Neuronal stem cell (in vitro differentiated cells): ENCODE measurements at places on chromosomes 4 and X.

GRCh38 chrX:12595720-12596119, 195.5 kb upstream of the PRPS2 start:
- DNase-seq = no peak

GRCh38 chr4:100100985-100101384, 89.3 kb downstream of the DDIT4L start:
- DNase-seq = peak; percentile 56

- no peak for DNase-seq
These were observed 249.1 kb downstream of the DCLK2 start for GRCh38 chr4:150327262-150327780.

- no peak for DNase-seq
These were observed 8.8 kb upstream of the ELOVL6 start for GRCh38 chr4:110207233-110207632.

GRCh38 chrX:54540289-54540688, 10.3 kb downstream of the GNL3L start:
- DNase-seq = no peak

DNA sequence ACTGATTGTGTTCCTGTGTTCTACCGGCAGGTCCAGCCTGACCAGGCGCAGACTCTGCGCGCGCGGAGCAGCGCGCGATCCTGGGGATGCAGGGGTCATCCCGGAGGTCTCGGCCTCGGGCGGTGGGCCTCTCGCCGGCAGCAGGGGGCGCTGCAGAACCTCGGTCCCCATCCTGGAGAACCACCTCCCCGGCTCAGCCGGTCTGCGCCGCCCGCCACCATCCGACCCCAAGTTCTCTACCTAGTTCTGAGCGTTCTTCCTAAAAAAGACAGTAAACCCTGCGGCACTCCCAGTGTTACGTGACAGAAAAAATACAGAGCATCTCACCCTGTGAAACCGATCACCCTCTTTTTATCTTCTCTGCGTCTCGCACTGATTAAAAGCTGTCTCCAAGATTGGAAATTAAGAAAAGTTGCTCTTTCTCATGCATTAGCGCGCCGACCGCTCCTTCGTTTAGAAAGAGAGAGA, 1.6 kb downstream of the TRPC3 start:
- peak; percentile 78 for DNase-seq

- DNase-seq = no peak
These were observed 199.0 kb upstream of the CXXC4 start for GRCh38 chr4:104693601-104694201.

DNA sequence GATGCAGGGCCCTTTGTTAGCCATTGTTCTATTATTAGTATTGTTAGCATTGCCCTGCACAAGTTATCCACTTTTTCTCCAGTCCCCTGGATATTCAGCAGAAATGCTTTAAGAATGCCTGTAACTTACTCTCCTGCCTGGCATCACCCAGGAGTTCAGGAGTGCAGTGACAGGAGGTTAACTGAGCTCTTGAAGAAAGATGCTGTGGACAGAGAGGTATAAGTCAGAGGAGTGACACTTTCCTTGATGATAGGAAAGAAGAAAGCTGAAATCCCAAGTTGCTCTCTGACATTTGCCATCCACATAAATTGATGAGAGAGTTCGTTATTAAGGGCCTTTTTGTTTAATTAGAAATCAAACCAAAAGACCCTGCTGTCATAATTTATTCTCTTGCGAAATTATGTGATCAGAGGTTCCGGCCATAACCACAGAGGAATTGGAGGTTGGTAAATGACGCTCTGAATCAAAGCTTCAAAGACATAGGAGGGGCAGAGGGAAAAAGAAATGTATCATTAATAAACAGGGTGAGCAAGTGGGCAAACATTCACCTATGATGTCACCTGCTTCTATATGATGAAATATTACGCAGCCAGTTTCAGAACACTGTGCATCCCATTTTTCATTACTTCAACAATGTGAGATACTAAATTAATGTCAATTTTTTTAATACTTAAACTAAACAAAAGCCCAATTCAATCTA, 230.2 kb upstream of the JADE1 start:
- DNase-seq = no peak

GRCh38 chrX:97431281-97431680, 547.6 kb downstream of the RPA4 start:
- DNase-seq = no peak

DNA sequence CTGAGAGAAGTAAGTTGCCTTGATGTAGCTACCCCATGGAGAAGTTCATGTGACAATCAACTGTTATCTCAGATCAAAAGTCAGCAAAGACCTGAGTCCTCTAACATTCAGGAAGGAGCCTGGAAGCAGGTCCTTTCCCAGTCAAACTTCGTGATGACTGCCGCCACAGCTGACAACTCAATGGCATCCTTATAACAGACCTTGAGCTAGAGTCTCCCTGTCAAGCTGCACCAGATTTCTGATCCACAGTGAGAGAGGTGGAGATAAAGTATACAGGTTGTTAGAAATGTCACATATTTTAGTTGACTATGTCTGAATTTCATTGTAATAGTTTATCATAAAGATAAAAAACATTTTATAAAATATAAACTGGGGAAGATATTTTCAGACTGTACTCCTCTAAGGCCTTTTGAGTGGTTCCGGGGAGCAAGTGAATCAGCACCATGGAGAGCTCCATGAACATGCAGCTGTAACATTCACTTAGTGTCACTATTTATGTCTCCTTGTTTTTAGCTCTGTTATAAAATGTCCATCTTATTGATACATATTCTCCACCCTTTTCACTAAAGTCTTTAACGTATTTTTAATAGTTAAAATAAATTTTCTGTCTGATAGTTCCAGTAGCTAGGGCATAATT, 1653.5 kb upstream of the AGA start:
- peak; percentile 70 for DNase-seq

DNA sequence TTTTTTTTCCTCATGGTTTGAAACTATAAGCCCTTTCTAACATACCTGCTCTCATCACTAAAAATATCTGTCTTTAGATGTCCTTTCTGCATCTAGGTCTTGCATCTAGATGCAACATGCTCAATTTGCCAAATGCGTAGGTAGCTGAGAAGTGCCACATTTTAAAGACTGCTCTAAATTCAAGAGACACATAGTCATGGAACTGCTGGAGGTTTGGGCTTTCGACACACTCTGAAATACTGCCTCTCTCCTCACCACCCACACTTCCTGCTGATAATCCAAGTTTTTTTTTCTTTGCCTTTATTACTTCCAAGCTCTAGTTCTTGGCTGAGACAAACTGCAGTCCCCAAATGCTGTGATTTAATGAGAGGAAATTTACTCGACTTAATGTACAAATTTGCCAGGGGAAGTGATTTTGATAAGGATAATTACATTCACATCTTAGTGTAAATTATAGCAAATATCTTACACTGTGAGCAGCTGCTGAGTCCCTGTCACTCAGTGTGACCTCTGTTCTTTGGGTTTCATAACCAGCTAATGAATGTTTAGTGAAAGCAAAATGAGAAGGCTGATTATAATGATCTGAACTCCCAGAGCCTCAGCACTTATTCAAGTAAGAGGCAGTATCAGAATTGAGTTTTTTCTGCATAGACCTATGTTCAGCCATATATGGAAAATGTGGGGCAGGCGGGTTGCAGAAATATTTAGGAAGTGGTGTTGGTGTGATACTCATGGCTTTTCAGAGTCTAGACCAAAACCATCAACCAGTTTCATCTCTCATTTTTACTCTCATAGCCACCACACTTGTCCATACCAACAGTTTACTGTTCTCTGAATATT, 31.3 kb downstream of the DRD5 start:
- DNase-seq = no peak

DNA sequence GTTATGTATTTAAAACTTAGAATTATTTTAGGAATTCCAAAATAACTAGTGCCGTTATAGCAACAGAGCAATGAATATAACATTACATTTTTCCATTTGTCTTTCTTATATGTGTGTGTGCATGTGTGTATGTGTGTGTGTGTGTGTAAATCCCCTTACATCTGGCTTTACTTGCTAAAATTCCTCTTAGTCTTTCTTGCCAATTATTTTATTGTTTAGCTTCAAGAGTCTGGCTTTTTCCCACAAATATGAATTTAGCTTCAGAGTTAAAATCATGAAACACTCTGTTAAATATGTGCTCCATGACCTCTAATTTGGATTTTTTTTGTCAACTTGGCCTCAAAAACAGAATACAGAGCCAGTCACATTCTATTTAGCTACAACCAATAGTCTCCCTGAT, 18.9 kb downstream of the FGF13 start:
- no peak for DNase-seq

GRCh38 chr4:168380290-168380689, 61.7 kb upstream of the DDX60 start:
- no peak for DNase-seq

DNA sequence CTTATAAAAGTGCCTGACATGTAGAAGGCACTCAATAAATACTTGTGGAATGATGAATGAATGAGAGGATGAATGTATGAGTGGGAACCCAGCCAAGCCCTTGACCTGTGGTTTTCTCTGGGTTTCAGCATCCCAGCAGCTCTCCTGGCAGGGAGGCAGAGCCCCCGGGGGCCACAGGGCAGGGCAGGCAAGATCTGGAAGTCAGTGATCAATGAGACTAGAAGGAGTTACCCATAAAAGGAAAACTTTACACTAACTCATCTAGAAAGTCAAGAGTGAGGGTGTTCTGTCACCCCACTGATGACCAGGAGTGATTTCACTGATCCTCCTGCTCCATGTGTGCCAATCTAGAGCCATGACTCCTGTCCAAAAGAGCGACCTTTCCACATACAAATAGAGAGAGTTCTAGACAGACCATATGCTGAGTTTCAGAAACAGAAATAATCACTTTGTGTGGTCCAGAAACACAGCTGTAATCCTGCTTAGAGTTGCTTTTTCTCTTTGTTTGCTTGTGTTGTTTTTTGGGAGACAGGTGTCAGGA, 37.4 kb downstream of the MGARP start:
- DNase-seq = no peak

DNA sequence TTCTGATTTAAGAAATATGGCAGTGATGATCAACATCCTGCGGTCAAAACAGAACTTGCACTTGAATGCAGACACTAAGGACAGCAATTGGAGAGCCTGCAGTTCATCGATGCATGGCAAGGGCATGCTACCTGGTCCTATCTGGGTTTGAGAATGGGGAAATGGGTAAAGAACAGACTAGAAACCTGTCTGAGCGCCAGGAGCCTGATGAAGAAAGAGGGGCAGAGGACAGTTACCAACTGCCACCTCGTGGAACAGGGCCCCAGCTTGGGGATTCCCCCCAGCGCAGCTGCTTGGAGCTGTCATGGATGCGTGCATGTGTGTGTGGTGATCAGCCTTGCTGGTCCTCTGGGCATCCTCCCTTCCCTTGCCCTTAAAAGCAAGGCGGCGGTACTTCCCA, 30.2 kb upstream of the NKRF start:
- no peak for DNase-seq

DNA sequence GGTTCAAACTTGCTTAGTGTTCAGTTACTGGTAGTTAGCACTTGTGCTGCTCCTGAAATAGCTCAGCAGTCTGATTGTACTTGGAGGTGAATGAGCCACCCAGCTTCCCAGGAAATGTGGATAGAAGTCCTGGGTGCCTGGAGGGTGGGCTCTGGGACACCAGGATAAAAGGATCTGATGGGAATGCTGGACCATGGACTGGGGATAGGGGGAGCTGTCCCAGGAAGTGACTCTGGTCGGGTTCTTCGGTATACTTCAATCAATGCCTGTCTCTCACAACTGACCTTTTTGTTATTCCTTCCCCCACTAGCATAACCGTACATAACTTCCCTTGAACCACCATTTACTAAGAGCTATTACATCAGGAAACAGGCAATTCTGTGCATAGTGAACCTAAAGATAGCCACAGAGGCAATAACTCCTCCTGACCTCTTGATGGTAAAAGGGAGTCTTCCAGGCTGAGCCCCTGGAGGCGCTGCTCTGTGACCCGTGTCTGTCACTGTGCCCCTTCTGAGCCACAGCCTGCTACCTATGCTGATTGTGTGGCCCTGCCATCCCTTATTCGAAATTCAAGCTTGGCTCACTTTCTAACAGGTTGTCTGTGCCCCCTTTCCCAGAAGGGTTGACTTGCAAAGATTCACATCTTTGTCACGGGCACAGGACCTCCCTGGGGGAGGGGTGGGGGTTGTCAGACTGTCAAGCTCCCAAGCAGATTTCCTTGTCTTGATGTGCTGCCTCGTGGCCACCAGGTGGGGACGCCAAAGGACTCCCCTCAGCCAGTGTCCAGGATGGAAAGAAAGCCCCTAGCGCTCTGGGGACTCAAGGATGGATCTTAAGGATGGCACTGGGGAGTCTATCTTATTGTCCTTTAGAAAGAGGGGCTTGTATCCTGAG, 24.5 kb upstream of the WDR1 start:
- no peak for DNase-seq

DNA sequence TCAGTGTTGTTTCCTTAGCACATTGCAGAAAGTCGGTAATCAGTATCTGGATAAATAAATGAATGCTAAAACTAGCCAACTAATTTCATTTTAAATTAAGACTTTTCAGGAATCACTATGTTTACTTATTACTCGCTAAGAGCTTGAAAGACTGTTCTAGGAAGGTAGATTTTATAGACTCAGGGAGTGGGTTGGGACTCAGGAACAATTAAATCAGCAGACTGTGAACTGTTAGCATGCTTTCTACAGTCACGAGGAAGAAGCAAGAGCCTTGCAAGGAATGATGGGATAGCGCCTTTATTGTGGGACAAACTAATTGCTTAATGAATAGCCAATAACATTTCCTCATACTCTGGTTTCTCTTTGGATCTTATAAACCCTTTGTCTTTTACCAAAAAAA, 183.2 kb upstream of the AADAT start:
- DNase-seq = no peak

GRCh38 chr4:26207631-26208030, 113.2 kb upstream of the RBPJ start:
- DNase-seq = no peak

DNA sequence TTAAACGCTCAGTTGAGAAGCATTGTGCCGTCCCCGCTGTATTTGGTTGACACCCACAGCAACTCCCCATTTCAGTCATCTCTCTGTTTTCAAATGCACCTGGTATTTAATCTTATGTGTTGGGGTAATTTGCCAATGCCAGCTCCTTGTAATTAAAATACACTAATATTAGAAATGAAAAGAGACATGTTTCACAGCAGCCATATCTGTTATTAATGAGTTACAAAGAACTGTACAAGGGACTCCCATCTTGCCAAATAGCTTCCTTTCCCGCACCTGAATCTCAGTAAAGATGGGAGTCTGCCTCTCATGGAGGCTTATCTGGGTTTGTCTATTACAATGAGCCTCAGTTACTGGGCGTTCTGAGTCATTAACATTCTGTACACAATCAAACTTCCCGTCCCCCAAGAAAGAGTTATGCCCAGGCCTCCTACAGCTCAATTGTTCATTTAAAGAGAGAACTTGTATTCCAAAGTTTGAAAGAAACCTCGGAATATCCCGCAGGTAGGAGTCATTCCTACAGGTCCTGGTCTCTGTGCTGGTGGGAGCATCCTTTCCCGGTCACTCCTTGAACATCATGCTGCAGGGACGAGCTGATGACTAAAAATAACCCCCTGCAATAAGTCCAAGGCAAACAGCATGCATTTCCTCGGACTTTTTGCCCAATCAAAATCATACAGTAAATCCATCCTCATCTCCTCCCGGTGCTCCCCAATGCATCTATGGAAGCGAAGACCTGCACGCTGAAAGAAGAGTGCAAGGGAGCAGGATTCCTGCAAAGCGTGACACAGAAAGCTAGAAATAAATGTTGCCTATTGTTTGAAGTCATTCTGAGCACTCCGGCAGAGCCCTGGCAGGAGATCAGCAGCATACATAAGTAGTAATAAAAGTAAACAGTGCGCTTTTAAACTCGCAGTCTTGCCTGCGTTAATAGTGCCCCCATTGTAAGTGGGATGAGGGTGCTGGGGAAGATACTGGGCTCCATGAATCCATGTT, 926 bp downstream of the NDP start:
- DNase-seq = no peak

- no peak for DNase-seq
These were observed 173.5 kb downstream of the ASMT start for GRCh38 chrX:1788300-1788911.

- DNase-seq = no peak
These were observed 496.3 kb downstream of the PDGFC start for GRCh38 chr4:156475322-156475721.
